ENCODE measurements at places on chromosomes 2 and 18.

DNA sequence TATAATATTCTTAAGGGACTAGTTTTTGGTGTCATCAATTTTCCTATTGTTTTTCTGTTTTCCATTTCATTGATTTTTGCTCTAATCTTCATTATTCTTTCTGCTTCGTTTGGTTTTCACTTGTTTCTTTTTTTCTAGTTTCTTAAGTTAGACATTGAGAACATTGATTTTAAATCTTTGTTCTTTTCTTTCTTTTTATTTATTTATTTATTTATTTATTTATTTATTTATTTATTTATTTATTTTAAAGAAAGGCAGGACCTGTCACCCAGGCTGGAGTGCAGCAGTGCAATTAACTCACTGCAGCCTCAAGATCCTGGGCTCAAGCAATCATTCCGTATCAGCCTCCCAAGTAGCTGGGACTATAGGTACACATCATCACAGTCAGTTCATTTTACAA, 7.0 kb upstream of the FMNL2 start:
- no peak for DNase-seq

DNA sequence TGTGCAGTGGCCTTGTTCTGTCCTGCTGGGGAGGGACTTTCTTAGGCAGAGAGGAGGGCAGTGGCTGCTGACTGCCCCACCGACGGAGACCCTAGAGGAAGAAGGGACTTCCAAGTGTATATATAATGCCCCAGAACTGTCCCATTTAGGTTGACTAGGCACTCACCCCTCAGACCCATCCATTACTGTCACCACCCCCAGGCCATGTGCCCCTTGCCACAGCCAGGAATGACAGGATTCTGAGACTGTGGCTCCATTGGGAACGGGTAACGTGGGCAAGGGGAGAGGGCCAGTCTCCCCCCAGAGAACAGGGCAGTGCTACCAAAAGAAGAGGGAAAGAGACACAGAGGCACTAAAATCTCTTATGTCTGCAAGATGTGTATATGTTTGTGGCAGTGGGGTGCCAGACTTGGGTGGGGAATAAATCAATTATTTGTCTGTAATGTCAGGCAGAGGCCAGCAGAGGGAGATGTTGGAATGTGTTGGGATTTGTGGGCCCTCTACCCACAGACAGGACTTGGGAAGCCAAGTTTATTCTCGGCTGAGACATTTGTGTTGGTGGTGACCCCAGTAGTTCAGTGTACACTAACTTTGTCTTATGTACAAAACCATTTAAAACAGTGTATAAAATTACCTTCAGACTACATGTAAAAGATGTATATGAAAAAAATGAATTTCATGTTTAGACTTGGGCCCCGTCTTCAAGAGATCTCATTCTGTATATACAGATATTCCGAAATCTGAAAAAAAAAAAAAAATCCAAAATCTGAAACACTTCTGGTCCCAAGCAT, 24.0 kb upstream of the TMEM37 start:
- no peak for DNase-seq

GRCh38 chr2:146952696-146953095, 892.1 kb upstream of the ACVR2A start:
- no peak for DNase-seq

DNA sequence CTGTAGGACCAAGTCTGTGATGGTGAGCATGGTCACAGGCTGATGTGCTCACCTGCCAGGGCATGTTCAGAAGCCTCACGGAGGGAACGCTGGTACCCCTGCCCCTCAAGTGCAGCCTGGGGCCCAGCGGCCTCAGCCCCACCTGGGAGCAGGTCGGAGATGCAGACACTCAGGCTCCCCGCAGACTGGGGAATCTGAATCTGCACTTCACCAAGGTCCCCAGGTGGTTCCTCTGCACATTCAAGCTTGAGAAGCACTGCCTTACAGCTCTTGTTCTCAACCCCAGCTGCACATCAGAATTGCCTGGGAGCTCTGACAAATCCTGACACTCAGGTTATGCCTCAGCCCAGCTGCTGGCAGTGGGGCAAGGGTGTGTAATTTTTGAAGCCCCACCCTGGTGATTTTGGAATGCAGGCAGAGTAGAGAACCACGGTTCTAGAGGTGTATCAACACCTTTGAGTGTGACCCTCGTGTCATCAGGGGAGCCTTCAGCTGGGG, 54.8 kb downstream of the CRACDL start:
- DNase-seq: no peak

DNA sequence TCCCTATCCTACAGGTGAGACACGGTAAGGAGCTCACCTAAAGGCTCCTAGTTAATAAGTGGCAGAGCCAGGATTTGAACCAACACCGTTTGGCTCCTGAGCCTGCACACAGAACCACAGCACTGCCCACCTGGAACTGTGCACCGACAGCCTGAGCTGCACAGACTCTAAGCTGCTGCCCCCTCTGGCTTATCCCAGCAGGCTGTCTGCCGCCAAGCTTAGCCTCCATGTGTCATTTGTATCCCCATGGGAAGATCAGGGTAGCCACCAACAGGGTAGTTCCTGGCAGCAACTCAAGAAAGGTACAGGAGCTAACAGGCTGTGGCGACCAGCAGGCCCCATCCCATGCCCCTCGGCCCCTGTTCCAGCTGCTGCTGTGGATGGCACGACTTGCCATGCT, 135.7 kb downstream of the LRRC30 start:
- no peak for DNase-seq

DNA sequence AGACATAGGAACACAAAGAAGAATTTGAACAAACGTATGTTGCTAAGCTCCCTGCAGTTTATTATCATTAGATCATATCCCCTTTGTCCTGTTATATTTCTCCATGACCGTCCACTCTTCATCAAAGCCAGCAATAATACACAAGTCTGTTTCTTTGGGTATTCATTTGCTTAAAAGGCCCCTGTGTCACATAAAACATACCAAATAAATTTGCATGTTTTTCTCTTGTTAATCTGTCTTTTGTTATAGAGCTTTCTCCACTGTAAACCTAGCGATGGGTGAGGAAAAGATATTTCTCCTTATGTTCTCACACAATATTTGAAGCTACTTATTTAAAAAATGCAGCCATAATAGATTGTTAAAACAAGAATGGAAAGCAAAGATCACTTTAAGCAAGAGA, 42.9 kb upstream of the REL start:
- DNase-seq: no peak

DNA sequence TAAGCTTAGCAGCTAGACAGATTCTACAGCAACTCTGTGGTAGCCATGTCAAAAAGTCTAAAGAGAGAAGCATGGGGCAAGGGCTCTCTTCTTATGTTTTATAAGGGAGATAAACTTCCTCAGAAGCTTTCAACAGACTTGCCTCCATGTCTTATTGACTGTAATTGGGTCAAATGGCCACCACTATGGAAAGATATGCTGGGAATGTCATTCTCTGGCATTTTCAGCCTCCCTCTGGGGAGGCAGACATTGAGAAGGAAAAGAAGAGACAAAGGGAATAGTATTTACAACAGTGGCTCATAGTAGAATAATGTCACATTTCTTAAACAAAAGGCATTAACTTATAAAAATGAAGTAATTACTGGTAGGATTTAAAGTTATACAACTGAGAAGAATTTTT, 1964.5 kb upstream of the PIK3C3 start:
- DNase-seq: no peak

- no peak for DNase-seq
Measured at GRCh38 chr2:168889635-168890005, 610 bp downstream of the SPC25 start.

GRCh38 chr2:124668161-124668560, 643.1 kb downstream of the CNTNAP5 start:
- DNase-seq: no peak

GRCh38 chr2:124339709-124340108, 314.6 kb downstream of the CNTNAP5 start:
- no peak for DNase-seq

DNA sequence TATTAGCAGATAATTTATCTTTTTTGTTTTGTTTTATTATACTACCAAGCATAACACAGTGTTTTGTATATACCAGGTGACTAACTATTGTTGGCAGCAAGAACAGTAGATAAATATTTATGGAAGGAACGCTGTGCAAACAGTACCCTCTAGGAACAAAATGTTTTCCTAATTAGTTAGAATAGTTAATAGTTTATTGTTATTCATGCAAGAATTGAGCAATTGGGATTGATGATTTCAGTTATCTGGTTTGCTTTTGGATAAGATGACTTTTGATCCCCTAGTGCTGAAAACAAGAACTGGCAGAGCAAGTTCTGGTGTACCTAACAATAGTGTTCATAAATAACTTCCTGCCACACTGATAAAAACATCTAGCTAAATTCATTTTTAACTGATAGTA, 323.3 kb downstream of the TGIF1 start:
- DNase-seq: no peak

DNA sequence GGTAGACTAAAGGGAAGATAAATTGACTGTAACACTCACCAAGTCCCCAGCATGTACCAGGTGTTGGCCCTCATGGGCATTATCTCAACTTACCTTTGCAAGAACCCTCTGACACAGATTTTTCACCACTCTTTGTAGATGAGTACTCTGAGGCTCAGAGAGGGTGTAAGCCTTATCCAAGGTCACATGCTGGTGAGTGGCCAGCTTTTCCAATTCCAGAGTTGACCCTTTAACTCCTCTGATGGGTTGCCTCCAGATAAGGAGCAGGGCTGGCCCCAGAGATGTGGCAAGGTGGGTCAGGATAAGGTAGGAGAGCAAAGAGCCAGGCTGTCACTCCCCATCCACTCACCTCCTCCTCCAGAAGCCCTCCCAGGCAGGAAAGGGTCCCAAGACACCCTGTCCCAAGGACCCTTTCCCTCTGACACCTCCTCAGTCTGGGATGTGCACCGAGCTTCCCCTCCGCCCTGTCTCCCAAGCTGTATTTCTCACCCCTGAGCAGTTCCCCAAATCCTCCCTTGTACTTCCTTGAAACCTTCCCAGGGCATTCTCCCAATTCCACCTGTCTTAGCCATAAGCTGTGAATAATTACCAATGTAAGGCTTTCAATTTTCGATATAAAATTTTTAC, 165.9 kb downstream of the ZFP36L2 start:
- no peak for DNase-seq

GRCh38 chr2:207015901-207016300, 76.6 kb downstream of the CPO start:
- no peak for DNase-seq

DNA sequence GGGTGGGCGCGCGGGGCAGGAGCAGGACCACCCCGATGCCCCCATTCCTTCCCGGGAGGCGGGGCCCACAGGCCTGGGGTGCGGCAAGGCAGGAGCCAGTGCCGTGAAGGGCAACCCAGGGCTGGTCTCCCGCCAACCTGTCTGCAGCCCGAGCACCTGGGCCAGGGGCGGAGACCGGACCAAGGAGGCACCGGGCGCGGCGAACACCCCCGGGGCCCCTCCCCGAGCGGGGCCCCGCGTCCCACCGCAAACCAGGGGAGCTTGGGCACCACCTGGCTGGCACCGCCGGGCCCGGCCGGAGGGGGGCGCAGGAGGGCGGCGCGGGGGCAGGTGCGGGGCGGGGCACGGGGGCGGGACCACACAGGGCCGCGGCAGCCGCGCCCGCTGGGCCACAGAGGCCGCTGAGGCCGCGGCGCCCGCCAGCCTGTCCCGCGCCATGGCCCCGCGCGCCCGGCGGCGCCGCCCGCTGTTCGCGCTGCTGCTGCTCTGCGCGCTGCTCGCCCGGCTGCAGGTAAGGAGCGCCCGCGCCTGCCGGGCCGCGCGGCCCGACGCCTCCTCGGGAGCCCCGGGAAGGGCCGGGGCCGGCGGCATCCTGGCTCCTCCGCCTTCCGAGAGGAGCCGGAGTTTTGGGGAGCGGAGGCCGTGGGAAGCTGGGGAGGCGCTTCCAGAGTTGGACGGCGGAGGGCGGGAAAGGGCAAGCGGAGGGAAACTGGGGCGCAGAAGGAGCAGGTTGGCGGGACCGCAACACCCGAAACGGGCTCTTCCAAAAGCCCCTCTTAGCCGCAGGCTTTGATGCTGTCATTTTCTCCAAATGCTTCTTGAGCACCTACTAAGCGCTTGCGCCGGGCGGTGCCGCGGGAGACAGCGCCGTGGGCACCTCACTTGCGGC, at the start of gene TNFRSF11A:
TNFRSF11A (plus strand) TSS at position 394 of the 889 bp plus-strand sequence; CDS start at position 437, 43 bp downstream.
- DNase-seq: no peak

DNA sequence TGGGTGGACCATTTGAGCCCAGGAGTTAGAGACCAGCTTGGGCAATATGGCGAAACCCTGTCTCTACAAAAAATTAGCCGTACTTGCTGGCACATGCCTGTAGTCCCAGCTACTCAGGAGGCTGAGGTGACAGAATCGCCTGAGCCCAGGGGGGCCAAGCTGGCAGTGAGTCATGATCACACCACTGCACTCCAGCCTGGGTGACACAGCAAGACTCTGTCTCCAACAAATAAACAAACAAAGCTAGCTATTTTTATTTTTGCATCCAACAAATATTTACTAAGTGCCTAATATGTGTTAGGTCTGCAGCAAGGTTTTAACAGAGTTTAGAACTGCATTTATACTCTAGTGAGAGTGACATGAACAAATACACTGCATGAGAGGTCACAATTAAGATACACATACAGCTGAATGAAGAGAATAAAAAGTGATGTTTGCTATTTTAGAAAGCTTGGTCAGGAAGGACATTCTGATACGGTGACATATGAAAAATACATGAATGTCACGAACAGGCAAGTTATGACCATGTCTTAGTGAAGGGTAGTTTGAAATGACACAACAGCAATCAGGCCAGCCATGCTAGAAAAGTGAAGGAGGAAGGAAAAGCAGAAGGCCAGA, 83.2 kb upstream of the FRZB start:
- no peak for DNase-seq

GRCh38 chr2:75787532-75788132, 76.9 kb upstream of the GCFC2 start:
- no peak for DNase-seq

DNA sequence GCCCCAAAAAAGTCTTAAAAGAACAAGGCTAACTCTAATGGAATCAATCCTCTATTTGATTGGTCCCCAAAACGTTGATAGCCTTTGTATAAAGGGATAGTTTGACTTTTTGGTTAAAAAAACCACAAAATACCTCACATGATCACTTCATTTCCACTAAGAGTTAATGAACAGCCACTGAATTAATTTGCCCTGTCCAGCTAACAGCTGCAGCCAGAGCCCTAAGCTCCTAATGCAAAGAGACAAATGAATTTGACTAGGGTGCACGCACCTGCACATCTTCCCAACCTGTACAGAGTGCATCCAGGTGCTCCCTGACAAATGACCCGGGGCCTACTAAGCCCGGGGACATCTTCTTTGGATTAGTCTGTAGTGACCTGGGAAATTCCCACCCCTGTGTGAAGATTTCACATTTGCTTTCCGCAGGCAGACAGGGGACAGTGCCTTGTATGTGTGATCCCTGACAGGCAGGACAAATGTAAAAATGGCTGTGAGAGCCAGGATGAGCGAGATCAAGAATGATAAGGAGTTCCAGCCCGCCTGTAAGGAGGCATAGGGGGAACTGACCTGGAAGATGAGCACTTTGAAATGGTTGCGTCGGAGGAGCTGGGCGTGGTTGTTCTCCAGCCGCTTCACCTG, 893 bp downstream of the CAVIN2 start:
- DNase-seq: no peak
